ENCODE measurements at places on chromosomes 16 and 17.

GRCh38 chr16:57072616-57073275 is 19.6 kb upstream of the CPNE2 start:
- DNase-seq, result no peak

GRCh38 chr17:76384987-76385891 is 830 bp downstream of the SPHK1 start:
- no peak for DNase-seq

DNA sequence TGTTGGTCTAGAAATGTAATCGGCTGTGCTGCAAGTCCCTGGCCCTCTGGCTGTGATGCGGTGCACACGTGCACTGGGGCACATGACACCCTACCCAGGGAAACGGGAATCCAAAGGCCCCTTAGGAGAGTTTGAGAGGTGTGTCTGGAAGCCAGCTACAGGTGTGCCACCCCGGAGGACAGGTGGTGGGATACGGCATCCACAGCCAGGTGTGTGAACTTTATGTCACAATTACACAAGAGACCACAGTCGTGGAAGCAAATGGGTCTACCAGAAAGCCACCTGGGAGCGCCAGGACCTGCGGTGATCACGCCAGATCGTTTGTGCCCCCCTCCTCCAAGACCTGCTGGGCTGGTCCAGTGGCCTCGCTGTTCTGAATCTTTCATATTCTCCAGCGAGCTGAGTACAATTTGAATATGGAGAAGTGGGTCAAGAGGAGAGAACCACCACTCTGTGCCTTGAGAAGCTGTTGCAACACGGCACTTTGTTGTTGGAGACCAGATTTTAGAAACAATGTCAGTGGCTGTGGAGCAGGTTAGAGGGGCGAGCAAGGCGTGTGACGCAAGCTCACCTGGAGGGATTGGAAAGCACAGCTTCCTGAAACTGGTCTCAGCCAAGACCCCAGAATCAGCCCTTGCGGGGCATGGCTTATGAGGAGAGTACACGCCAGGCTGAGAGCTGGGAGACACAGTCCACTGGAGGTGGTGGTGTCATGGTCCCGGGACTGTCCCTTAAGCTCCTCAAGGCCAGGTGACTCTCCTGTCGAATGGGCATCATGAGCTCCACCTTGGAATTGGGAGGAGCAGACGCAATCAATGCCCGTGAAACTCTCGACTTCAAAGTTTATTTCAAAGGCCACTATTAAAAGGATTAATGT is 37.4 kb downstream of the COX4I1 start:
- DNase-seq, result no peak

GRCh38 chr16:87032554-87032953 is 284.6 kb downstream of the C16orf95 start:
- no peak for DNase-seq

DNA sequence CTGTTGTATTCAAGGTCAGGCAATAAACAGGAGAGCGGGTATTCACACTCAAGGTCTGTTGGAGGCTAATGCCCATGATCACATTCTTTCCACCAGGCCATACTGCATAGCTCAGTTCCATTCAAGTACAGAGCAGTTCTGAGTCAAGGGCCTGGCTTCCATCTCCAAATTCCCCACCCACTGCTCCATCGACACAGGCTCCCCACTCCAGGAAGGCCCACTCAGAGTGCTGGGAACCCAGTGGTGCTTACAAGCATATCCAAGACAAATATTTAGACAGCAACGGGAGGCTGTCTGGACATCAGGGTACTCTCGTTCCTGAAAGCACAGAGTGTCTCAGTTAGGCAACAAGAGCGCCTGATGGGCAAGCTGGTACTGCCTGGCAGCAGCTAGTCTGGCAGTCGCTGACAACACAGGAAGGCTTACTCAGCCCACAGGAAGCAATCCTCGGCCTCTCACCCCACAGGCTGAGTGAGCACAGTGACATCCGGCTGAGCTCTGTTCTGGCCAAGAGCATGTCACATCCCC is 40.9 kb downstream of the RFFL start:
- DNase-seq, result peak; percentile 95

GRCh38 chr17:58730937-58731336 is 24.7 kb upstream of the PPM1E start:
- no peak for DNase-seq

- DNase-seq, result no peak
Measured at GRCh38 chr17:73231395-73231794, 30.3 kb downstream of the CPSF4L start.

DNA sequence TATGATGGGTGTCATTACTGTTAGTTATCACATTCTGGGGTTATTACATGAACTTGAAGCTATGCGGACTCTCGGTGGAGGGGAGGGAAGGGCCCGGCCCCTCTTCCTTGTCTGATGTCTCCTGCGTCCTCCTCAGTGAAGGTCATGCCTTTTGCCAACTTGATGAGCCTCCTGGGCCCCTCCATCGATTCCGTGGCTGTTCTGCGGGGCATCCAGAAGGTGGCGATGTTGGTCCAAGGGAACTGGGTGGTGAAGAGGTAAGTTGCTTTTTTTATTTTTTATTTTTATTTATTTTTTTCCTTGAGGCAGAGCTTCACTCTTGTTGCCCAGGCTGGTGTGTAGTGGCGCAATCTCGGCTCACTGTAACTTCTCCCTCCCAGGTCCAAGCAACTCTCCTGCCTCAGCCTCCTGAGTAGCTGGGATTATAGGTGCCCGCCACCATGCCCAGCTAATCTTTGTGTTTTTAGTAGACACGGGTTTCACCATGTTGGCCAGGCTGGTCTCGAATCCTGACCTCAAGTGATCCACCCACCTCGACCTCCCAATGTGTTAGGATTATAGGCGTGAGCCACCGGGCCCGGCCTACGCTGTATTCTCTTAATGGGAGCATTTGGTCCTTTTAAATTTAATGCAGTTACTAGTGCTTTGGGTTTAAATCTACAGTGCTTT is 21.6 kb downstream of the POLR3E start:
- no peak for DNase-seq

GRCh38 chr17:52532373-52532772 is 373.9 kb upstream of the CA10 start:
- no peak for DNase-seq

GRCh38 chr16:8950580-8951077 is 13.1 kb downstream of the USP7 start:
- peak; percentile 39 for DNase-seq

- DNase-seq, result no peak
Measured at GRCh38 chr16:88118376-88118775, 167.1 kb downstream of the BANP start.

GRCh38 chr17:45336390-45337182 is 19.8 kb upstream of the MAP3K14 start:
- DNase-seq, result no peak

- no peak for DNase-seq
Measured at GRCh38 chr17:37225465-37225864, 150.3 kb upstream of the C17orf78 start.

DNA sequence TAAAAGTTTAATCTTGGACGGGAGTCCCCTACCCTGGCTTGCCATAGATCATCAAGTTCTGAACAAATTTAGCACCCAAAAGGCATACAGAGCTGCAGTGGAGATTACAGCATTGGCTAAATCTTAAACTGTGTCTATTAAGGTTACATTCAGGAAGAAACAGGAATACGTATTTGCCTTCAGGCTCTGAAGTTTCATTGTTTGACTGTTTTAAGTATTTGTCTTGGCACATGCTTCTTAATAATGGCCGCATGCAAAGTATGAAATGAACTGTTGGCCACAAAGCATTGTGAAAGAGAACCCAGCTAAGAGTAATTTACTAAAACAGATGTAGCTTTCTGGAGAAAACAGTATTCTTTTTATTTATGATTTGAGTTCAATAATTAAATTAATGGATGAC is 63.9 kb upstream of the CNEP1R1 start:
- DNase-seq, result no peak

- DNase-seq, result no peak
Measured at GRCh38 chr16:57380671-57381462, 8.6 kb downstream of the CX3CL1 start.
